Stimulated activated CD8-positive, alpha-beta memory T cell treated with anti-CD3 and anti-CD28 coated beads, Interleukin-7, amount 100 ng/mL, for 1 hour (primary cell): ENCODE measurements at places on chromosomes 11 and 22.

- DNase-seq, result no peak
Measured at GRCh38 chr11:18383388-18384156, 10.8 kb upstream of the LDHA start.

DNA sequence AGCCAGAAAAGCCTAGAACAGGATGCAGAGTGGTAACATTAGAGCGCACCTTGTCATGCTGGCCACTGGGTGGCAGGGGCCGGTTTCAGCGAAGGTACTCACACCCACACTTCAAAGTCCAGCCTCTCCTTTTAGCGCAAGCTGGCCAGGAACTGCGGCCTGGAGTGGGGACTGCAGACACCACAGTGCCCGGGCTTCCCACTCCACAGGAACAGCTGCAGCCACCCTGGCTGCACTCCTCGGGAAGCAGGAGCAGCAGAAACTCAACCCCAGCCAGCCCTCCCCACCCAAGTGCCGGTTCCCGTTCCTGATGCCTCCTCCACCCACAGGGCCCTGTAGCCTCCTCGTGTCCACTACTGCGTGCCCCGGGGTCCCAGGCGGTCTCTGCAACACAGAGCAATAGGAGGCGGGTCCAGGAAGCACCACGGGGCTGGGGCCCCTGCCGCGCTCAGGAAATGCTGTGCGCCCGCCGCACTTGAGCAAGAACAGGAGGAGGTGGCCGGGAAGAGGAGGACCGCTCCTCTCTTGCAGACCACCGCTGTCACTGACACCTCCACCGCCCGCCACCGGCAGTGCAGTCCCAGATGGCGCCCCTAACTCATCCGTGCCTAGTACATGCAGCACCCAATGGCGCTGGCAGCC is 2.2 kb downstream of the RFPL2 start:
- DNase-seq, result no peak

- no peak for DNase-seq
Measured at GRCh38 chr22:46286941-46287872, 9.5 kb upstream of the GTSE1 start.

DNA sequence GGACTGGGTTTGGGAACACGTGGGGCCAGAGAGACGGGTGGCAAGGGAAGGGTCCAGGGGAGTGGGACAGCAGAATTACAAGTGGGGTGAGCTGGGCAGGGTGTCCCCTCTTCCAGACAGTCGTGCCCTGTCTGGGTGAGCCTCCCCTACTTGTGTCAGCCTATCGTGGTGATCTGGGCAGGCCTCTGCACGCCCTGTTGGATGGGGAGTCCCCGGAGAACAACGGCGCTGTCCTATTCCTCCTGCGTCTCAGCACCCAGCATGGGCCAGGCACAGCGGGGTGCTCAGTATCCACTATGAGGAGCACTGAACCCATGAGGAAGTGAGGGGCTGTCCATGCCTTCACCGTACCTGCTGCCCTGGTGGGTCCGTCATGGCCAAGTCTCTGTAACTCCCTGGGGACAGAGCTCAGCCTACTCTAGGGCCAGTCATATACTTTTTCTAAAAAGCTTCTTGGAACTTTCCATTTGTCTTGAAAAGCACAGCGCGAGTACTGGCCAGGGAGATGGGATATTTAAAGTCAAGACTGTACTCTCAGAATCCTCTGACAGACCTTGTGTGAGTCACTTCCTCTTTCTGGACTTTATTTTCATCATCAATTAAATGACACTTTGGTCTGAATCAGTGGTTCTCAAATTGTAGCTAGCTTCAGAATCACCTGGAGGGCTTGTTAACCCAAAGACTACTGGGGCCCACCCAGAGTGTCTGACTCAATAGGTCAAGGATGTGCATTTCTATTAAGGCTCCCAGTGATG is 81.7 kb upstream of the NECTIN1 start:
- no peak for DNase-seq

DNA sequence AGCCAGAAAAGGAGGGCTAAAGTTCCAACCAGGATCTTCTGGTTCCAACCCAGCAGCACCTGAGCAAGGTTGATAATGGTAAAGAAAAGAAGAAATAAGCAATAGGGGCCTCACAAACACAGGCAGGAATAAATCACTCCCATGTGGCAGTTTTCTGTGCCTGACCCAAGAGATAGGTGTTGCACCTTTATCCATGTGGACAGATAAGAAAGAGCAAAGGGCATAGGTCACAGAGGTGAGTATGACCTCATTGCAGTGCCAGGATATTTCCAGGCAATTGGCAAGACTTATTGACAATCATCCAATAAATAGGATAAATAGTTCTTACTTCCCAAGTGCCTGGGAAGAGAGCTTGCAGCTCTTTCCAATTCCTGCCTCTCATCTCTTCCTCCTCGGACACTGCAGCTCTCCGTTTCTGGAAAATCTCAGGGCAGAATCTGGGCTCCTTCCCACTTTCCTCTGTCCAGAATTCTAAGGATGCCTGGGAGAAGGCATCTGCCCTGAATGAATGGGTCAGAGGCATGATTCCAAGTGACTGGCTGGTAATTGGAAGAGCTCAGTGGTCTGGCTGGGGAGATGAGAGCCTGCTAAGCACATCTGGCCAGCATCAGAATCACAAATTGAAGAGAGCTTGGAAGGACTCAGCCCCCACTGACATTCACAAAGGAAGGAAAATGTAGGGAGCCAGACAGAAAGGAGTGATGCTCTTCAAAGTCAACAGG is 14.5 kb upstream of the LRRC55 start:
- DNase-seq, result no peak

DNA sequence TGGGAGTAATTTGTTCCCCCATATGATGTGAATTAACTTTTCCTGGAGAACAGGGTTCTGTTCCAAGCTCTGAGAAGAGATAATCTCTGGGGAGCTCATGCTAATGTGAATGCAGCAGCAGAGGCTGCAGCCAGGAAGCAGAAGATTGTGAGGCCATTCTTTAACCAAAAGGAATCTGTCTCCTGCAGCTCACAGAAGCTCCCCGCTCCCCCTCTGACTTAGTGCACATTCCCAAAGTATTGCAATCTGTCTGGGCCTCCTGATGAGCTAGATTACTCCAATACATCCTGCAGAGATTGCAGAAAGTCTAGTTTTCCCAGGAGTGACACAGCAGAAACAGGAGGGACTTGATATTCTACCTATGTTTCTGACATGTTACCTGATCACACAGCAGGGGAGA is 420.6 kb upstream of the FAT3 start:
- DNase-seq, result no peak

GRCh38 chr11:112118176-112118575 is 31.5 kb downstream of the SDHD start:
- DNase-seq, result no peak

GRCh38 chr22:40044870-40045834 is 50.4 kb downstream of the FAM83F start:
- peak; percentile 55 for DNase-seq

GRCh38 chr11:19243143-19243542 is 2.4 kb upstream of the E2F8 start:
- no peak for DNase-seq

GRCh38 chr22:19174106-19175025 is 4.2 kb downstream of the SLC25A1 start:
- DNase-seq, result no peak
